ENCODE measurements at places on chromosomes 4 and X.

- DNase-seq = no peak
Observed at GRCh38 chr4:86908251-86908657, 16.0 kb upstream of the C4orf36 start.

DNA sequence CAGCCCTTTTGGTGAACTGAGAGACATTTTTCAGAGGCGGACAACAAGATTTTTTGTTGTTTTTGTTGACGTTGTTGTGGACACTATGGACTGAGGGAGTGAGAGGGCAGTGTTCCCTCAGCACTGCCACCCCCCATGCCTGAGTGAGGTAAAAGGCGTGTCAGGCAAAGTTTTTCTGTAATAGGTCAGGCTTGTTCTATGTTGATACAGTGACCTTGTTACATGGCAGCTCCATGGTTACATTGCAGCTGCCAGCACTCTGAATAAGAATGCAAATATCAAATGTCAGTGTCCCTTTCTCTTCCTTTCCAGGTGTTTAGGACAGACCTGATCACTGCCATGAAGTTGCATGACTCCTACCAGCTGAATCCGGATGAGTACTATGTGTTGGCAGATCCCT lies 36.6 kb downstream of the JADE1 start:
- no peak for DNase-seq

DNA sequence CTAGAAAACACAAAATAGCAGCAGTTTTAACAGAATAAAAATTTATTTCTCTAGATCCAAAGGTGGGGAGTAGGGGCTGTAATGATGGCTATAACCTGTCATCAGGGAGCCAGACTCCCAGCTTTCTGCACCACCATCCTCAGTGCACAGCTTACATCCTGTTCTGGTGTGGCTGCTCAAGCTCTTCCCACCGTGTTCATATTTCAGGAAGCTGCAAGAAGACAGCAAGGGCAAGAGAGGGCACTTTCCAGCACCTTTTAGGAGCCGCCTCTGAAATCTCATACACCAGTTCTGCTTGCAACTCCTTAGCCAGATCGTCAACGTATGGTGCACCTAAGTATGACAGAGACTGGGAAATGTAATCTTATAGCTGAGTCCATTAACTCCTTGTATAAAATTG lies 253.7 kb downstream of the CENPC start:
- no peak for DNase-seq

GRCh38 chr4:183971929-183972490 lies 66.9 kb downstream of the STOX2 start:
- no peak for DNase-seq

- no peak for DNase-seq
Observed at GRCh38 chr4:139674875-139675550, 9.4 kb downstream of the MGST2 start.

GRCh38 chr4:10891866-10892265 lies 207.3 kb upstream of the CLNK start:
- no peak for DNase-seq

GRCh38 chr4:83231620-83232076 lies 53.0 kb downstream of the COQ2 start:
- DNase-seq = no peak

DNA sequence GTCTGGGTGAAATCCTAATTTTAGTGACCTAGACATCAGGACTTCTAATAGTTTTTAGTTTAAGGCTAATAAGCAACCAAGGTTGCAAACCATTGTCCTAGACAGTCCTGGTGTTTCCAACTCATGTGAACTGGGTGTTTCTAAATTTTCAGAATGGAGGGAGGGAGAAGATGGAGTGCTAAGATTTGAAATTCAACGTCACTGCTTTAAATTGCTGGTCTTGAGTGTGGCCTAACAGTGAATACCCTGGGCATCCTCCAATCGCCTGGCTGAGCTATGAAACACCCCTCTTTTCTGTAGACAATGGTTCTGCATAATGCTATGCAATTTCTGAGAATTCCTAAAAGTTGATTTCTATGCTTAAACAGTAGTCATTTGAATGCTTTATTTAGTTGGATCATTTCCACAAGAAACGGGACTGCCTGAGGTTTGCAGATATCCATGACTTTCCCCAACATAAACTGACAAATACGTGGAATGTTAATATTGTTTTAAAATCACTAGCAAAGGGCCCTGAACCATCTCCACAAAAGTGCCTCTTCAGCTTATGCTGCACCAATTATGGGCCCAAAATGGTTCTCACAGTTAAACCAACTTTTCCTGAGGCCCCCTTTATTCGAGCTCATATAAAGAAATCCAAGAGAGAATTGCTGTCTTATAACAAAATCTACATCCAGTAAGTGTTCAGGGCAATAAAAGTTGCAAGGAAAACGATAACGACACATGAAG lies 1.1 kb downstream of the FBXL5 start:
- DNase-seq = no peak

- DNase-seq = no peak
Observed at GRCh38 chrX:124030520-124030919, 69.0 kb downstream of the STAG2 start.

- DNase-seq = peak; percentile 55
Observed at GRCh38 chr4:153643406-153644383, 40.4 kb upstream of the TLR2 start.

GRCh38 chr4:185938654-185939053 lies 126.7 kb upstream of the SORBS2 start:
- DNase-seq = no peak

GRCh38 chrX:131677655-131678628 lies 134.1 kb downstream of the OR13H1 start:
- peak; percentile 39 for DNase-seq

DNA sequence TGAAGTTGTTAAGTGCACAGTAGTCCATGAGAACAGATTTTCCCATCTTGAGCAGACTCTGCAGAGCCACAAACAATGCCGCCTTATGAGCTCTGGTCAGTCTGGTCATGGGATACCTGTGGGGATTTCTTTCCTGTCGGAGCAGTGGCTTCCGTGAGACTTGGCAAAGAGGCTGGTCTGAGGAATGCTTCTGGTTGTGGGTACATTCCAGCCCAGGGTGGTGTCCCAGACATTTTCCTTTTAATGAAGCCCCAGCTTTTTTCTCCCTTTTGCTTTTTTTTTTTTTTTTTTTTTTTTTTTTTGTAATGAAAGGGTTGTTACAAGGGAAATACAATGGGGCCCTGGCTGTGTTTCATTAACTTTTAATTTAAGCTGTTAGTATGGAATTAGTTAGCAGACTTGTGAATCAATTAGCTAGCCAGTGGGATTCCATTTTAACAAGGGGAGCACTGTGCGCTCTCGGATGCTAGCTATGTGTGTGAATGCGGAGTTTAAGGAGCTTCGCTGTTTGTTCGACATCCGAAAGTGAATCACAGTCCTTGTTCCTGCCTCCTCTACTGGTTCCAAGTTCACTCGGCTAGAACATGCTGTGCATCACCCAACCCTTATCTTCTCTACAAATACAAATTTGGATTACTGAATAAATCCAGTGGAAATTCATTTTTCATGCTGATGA lies 225.1 kb downstream of the CBR4 start:
- DNase-seq = no peak

GRCh38 chrX:40539214-40540142 lies 41.3 kb upstream of the ATP6AP2 start:
- peak; percentile 67 for DNase-seq

- DNase-seq = no peak
Observed at GRCh38 chr4:76590798-76591281, 155.8 kb downstream of the SHROOM3 start.

DNA sequence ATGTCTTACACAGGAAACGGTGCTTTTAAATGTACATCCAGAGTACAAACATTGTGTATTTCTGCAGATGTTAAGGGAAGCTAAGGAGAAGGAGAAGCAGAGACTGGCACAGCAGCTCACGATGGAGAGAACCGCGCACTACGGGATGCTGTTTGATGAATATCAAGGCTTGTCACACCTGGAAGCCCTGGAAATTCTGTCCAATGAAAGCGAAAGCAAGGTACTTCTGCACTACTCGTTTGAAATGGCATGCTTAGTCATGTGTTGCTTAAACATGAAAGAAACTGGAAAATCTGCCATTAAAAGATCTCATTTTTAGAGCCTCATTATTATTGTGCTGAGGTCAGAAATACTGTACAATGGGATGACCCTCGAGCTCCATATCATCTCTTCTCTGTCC lies 47.2 kb downstream of the FAM114A1 start:
- DNase-seq = no peak

DNA sequence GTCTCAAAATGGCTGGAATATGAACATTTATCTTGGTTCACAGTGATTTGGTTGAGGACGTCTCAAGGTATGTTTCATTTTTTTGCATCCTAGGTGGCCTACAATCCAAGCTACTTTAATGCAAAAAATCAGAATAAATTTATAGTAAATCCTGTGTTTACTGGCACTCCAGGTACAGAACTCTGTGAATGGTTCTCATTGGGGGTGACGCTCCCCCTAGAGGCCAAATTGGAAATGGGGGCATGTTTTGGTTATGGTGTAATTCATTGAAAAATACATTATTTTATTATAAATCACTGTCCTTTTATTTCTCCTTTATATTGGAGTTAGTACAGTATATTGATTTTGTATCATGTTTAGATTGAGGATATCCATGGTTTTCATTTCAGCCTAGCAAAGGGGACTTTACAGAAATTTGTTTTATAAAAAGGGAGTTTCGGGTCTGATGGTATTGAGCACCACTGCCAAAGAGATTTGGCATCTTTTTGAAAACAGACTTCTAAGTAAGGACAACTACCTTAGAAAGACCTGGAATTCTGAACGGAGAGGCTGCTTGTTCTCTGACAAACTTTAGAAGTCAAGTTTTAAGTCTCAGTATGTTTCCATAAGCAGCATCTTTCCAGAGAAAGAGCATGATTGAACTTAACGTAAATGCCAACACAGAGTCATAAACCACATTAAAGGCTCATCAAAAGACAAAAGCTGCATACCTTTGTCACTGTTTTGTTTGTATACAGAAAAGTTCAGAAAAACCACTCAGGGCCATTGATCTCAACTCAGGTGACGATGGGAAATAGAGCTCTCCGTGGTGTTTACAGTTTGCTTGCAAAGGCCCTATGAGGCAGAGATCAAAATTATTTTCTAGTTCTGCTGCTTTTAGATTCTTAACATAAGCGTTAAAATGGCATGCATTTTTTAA lies 19.4 kb downstream of the MTM1 start:
- peak; percentile 34 for DNase-seq
